ENCODE measurements at places on chromosomes 6 and 20.

GRCh38 chr20:50308513-50309279 is 118.1 kb downstream of the CEBPB start:
- peak; percentile 92 for DNase-seq

- DNase-seq = no peak
These were observed 651 bp upstream of the TAPBP start for GRCh38 chr6:33314515-33314942.

DNA sequence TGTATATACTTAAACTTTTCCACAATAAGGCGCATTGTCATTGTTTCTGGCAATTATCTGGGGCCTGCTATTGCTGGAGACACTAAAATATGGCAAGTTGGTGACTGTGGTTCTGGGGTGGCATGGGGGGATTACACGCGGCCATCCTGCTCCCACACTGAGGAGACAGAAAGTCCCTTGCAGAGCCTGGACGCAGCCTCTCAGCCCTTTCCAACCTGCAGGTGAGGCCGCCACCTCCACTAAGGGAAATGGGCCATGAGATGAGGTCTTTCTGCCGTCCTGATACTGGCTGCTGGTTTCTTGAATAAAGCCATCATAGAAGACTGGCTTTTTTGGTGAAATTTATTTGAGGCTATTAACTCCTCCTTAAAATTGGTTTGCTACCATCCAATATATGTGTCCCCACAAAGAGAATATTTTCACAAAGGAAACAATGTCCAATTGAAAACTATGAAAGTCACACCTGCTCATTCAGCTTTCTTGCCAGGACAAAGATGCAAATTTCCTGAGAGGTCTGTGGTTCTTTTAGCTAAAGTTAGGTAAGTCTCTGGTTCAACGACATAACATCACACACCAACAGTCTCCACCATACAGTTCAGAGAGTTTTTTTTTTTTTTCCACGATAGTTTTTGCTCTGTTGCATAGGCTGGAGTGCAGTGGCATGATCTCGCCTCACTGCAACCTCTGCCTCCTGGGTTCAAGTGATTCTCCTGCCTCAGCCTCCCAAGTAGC is 13.0 kb downstream of the TXNDC5 start:
- DNase-seq = no peak

GRCh38 chr20:2984028-2984501 is 59.4 kb upstream of the GNRH2 start:
- no peak for DNase-seq

DNA sequence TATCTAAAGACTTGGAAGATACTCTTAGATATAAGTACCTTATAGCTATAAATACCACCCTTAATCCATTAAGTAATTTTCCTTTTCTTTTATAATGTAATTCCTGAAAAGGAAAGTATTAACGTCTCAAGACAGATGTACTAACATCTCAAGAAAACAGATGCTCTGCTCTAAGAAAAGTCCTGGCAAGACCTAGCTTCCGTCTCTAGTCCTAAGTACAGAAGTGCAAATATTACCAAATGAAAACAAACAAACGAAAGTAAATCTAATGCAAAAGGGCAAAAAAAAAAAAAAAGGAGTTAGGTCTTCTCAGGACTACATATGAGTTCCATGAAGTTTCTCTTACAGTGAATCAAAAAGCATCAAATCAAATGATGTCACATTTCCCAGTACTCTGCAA is 106.8 kb upstream of the PDE10A start:
- no peak for DNase-seq

GRCh38 chr6:137953761-137954160 is 86.7 kb downstream of the TNFAIP3 start:
- no peak for DNase-seq

GRCh38 chr6:108368431-108369030 is 73.7 kb downstream of the AFG1L start:
- DNase-seq = no peak

DNA sequence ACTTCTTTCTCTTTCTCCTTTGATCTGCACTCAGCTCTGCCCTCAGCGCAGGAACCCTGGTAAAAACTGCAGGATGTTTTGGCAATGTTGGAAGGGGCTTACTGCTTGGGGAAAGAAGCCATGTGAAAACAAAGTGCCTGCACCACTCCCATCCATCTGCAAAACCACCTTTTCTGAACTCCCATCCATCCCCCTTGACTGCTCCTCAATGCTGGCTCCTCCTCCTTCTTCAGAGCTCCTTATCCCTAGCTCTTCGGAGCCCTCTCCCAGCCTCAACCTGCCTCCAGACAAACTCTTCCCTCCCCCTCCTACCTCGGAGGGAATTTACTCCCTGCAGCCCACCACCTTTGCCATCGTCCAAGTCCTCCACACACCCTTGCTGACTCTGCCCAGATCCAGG is 4.2 kb upstream of the ZBTB12 start:
- DNase-seq = no peak
